CD4-positive, alpha-beta T cell treated with Interleukin-1 beta for 1 hour (primary cell): ENCODE measurements at places on chromosomes 2 and 18.

DNA sequence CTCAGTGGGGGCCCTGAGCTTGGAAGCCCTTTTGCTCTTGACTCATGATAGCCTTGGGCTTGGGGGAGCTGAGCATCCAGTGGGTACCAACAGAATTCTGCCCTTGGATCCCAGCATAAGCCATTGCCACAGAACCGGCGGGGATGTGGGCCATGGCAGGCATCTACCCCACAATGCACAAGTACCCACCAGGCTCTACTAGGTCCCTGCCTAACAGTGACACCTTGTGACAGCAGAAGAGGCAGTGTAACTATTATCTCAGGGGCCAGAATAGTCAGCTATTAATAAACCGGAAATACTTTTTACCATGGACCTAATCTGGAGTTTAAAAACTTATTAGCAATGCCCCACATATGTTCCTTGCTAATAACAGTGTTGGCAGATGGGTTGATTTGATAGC lies 397.2 kb downstream of the TMEM182 start:
- DNase-seq, result no peak

- no peak for DNase-seq
These were observed 62.8 kb downstream of the GALNT14 start for GRCh38 chr2:31075431-31075830.

GRCh38 chr2:185381631-185382030 lies 357.0 kb upstream of the FSIP2 start:
- no peak for DNase-seq

DNA sequence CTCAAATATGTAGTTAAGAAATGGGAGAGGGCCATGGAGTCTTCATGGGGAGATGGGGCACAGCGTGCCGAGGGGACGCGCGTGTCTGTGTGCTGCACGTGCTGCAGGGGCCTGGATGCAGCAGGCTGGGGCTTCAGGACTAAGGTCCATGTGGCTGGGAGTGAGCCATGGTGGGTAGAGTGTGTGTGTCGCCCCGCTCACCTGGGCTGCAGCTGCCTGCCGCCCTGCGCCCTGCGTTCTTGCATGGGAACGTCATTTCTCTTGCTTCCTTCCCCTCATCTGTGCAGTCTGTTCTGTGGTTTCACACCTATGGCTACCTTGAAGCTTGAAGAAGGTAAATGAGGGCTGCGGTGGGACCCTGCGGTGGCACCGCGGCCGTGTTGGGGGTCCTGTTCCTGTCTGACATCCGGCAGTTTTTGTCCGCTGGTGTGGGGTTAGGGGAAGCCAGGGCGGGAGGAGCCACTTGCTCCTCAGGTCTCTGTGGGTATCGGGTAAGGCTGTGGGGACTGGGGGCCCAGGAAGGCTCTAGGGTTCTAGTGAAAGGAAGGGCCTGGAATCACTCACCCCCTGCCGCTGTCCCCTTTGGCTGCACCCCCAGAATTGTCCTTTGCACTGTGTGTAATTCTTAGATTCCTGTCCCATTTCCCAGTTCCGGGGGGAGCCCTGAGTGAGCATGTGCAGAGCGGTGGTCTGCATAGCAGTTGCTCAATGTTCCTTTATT lies 54.1 kb upstream of the HS6ST1 start:
- DNase-seq, result peak; percentile 47

- no peak for DNase-seq
These were observed 45.4 kb upstream of the ANKRD62 start for GRCh38 chr18:12048010-12048826.

DNA sequence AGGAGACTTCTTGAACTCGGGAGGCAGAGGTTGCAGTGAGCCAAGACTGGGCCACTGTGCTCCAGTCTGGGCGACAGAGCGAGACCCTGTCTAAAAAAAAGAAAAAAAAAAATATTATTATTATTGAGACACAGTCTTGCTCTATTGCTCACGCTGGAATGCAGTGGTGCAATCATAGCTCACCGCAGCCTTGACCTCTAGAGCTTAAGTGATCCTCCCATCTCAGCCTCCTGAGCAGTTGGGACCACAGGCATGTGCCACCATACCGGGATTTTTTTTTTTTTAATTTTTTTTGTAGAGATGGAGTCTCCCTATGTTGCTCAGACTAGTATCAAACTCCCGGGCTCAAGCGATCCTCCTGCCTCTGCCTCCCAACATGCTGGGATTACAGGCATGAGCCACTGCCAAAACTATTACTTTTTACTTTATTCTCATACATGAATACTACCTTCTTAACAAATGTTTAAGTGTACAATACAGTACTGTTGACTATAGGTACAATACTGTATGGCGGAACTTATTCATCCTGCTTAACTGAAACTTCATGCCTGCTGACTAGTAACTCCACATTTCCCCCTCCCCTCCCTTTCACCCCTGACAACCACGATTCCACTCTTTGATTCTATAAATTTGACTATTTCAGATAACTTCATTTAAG lies 15.5 kb downstream of the FBXO11 start:
- no peak for DNase-seq

GRCh38 chr2:154428022-154428421 lies 270.5 kb upstream of the KCNJ3 start:
- DNase-seq, result no peak

DNA sequence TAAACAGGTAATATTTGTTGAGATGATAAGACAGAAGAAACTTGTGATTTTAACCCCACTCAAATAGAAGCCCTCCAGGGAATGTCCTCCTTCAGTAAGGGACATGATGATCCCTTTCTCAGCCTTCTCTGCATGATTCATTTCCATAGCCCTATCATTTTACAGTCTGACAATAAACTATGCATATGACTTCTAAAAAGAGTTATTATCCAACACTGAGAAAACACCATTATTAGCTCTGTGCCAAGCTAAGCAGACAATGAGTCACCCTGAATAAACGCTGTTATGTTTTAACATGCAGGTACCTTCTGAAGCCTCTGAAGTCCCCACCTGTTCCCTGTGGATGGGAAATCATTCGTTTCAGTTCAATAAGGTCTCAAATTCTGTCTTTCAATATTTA lies 54.7 kb downstream of the DTNB start:
- no peak for DNase-seq

DNA sequence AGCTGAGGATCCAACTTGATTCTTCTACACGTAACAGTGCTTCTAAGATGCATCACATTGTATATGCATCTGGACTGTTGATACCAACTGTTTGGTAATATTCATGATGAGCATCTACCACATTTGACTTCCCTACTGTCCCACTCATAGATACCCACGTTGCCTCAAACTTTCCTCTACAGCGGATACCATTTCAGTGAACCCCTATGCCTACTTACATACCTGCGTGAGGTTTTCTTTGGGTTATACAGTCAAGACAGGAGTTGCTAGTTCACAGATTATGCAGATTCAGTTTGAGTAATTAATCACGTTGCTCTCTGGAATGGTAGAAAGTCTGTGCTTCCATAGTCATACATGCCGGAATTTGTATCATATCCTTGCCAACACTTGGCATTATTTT lies 40.0 kb downstream of the EPC2 start:
- no peak for DNase-seq

GRCh38 chr2:151098841-151099240 lies 162.8 kb downstream of the RBM43 start:
- DNase-seq, result no peak

DNA sequence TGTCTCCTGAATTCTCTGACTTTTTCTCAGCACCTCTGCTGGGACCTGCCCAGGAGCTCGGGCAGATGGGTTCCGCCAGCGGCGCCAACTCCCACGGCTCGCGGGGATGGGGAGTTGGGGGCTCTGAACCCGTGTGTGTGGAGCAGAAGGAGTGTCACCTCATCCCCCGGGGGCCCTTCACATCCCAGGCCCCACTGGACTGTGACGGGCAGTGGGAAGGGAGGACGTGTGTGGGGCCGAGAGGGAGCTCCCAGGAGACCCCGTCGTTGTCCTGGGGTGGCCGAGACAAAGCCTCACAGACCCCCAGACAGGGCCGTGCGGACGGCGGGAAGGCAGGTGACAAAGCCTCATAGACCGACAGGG lies 130.0 kb upstream of the CTDP1 start:
- no peak for DNase-seq

GRCh38 chr18:35478520-35479435 lies 19.0 kb downstream of the INO80C start:
- peak; percentile 60 for DNase-seq

DNA sequence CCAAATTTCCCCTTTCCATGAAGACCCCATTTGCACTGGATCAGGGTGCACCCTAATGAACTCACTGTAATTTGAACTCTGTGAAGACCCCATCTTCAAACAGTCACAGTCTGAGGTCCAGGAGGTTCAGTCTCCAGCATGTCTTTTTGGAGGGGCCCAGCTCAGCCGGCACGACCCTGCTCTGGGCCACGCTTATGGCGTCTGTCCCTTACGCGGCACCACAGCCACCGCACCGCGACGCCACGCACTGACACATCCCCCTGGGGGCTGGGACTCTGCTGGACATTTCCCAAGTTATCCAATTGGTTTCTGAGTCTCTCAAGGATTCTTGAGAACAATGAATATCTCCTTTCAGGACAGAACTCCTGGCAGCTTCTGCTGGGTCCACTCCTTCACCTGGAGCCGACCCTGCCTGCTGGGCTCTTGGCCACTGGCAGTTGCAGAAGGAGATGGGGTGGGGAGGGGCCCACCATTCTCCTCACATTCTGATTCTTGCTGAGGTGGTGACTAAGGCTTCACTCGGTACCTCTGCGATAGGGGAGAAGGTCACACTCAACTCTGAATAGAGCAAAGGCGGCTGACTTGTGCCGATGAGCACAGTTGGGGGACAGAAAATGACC lies 124.0 kb downstream of the RTP5 start:
- no peak for DNase-seq

DNA sequence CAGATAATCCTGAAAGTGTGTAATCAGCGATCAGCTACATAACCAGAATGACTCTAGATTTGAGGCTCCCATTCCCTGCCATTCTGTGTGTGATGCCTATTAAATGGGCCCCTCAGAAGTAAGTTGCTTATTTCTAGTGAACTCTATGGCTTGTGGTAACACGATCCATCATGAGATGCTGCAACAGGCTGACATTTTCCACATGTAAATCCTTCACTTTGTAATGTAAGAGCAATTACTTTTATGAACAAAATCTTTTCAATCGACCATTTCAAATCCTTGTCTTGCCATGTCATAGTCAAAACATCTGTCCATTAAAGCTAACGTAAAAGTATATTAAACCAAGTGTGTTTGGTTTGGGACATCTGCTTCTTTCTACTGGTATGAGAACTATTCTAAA lies 175.9 kb upstream of the ETAA1 start:
- no peak for DNase-seq

DNA sequence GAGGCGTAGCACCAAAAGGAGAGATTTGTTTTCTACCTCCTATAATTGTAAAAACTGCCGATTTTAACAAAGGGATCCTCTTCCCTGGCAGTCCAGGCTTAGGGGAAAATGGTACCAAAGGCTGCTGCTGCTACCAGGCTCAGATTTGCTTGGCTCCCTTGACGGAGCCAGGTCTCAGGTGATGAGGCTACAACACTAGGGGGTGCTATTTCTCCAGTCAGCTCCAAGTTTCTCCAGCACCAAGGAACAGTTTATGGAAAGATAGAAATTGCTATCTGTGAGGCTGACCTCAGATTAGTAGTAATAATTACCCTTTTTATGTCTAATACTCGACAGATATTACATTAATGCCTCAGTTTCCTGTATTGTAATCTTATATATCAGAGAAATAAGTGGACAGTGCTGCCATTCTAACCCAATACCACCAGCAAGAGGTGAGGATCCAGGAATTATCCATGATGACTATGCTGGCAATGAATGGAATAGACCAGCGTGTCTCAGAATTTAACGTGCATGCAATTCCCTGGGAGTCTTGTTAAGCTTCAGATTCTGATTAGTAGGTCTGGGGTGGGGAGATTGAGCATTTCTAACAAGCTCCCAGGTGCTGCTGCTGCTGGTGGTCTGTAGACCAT lies 111.3 kb downstream of the ESCO1 start:
- no peak for DNase-seq

- no peak for DNase-seq
These were observed 501.1 kb upstream of the TNP1 start for GRCh38 chr2:217360781-217361482.

DNA sequence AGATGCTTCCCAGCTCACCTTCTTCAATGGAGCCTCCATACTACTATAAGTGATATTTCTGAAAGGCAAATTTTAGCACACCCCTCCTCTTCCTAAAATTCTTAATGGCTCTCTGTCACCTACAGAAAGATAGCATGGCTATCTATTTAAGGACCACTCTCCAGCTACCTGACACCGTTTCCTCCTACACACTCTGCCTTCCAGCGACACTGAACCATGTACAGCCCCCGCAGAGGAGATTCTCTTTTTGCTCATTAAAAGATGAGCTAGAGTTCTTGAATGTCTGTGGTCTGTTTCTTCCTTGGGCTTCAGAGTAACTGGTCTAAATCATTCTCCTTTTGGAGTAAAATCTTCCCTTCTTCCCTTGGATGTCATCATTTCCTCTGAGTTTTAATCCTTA lies 38.4 kb upstream of the GAREM1 start:
- no peak for DNase-seq

DNA sequence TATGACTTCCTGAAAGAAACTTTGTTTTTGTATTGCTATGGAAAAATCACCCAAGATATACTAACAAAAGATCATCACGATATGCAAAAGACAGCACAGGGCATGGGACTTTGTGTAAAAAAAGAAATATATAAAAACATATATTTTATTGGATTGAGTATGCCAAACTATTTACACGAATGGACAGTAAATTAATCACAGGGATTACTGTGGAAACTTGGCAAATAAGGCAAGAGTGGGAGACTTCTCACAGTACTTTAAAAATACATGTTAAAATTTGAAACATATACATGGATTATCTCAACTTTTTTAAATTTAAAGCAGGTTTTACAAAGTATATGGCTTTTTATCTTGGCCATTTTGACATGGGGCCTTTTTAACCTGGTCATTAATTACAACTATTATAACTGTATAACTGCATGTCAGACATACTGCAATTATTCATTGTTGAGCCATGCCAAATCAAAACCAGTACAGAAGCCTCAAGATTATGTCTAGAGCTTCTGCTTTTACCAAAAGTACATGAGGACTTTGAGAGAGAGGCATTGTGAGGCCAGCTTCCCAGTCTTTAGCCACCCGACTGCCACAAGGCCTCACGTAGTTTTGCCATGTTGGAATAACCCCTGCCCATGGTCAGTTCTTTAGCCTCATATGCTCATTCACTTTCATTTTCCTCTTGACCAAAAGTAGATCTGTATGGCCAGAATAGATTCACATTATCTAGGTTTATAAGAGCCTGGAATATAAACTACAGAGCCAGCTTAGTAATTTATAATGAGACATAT lies 419.8 kb downstream of the SETBP1 start:
- no peak for DNase-seq

GRCh38 chr2:24304631-24305030 lies 55.7 kb downstream of the ITSN2 start:
- DNase-seq, result no peak

- DNase-seq, result no peak
These were observed 268.3 kb upstream of the MGAT5 start for GRCh38 chr2:133985563-133985962.

- DNase-seq, result no peak
These were observed 160.7 kb downstream of the IKZF2 start for GRCh38 chr2:212990697-212991096.

DNA sequence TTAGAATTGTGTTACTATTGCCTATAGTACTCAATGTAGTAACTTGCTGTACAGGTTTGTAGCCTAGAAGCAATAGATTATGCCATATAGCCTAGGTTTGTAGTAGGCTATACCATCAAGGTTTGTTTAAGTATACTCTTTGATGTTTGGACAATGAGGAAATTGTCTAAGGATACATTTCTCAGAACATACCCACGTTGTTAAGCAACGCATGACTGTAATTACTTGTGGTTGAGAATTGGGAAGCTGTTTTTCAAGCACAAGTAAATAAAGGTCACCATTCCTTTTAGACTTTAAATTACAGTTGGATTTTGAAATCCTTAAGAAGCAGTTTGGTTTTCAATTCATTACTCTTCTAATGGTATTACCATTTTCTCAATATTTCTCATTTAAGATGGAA lies 89.8 kb upstream of the KCNH7 start:
- no peak for DNase-seq
